ENCODE measurements at places on chromosomes 1 and 21.

GRCh38 chr21:14870853-14871149, 194.0 kb downstream of the NRIP1 start:
- DNase-seq = no peak

DNA sequence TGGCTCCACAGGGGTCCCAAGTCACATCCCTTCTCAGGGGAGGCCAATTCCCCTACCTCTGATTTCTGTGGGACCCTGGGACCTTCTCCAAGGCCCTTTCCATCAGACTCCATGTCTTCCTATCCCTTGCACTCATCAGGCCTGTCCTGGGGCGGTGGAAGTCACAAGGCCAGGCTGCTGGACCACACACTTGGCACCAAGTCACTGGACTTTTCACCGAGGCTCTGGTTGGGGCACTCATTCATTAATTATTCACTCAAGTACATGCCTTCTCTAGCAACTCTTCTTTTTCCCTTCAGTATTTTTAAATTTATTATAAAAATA, 11.2 kb upstream of the FOXO6 start:
- DNase-seq = no peak

GRCh38 chr1:58573705-58574591, 3.1 kb downstream of the TACSTD2 start:
- DNase-seq = no peak

- no peak for DNase-seq
Measured at GRCh38 chr21:37427221-37427620, 60.6 kb downstream of the DYRK1A start.

All from fibroblast of skin of abdomen (primary cell).